Activated CD8-positive, alpha-beta memory T cell treated with anti-CD3 and anti-CD28 coated beads for 4 hours (primary cell): ENCODE measurements at places on chromosomes 6 and 20.

DNA sequence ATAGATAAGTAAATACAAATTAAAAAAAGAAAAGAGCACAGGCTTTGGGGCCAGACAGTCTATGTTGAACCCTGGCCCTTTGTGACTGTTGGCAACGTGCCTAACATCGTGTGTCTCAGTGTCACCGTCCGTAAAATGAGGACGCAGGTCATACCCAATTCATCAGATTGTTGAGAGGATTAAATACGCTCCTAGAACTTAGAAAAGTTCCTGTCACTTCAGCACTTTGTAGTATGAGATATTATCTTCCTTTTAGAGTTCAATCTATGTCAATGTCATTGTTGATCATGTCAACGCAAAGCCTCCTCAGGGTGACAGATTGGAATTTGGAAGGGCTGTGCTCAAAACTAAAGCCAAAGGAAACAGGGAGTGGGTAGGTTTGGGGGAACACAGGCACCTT, 21.7 kb downstream of the SERPINB1 start:
- DNase-seq = no peak

- DNase-seq = no peak
Measured at GRCh38 chr6:9659848-9660247, 755.0 kb downstream of the TFAP2A start.

DNA sequence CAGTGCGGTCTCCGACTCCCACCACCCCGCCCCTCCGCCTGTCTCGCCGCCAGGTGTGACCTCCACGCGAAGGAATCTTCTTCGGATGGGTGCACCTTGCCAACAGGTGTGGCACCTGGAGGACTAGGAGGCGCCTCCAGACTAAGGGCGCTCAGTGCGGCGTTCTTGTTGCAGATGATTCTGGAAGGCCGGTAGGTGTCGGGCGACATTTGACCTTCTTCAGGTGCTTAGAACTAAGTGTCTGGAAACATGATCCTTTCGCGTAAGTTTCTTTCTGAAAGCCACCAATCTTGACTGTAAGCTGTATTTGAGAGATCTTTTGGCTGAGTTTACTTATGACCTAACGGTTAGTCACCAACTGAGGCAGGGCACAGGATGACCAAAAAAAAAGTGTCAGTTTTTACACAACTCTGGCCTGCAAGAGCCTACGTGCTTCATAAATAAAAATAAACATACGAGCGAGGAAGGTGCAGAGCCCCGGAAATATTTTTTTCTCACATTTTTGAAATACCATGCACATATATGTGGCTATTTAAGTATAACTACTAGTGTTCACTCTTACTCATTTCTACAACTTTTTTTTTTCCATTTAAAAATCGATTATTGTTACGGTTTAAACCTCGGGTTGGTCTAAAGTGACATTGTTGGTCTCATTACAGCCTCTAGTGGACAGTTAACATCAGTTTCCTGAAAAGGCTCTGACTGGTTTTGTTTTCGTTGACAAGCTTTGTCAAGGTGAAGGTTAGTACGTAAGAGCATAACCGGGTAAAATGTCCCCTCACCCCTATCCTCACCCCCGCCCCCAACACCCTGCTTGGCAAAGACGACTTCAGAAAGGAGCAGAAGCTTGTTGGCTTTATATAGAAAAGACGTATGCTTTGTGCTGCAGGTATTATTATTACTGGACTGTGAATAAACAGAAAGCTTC, 1.6 kb upstream of the ATXN1 start:
- peak; percentile 27 for DNase-seq

DNA sequence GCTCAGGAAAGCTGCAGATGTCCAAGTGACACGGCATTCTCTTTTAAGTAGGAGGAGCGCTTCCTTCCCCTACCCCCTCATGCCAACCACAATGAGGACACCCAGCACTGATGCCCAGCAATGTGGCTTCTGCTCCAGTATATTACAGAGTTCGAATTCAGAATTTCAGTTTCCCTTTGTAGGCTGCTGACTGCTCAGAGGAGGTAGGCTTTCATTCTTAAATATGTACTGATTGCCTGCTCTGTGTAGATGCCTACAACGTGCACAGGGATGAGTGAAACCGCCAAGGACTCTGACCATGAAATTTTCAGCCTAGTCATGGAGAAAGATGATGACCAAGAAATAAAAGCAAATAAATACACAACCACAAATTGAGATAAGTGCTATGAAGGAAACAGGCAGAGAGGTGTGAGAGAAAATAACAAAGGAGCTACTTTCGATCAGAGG, 50.9 kb upstream of the TNFAIP3 start:
- no peak for DNase-seq

DNA sequence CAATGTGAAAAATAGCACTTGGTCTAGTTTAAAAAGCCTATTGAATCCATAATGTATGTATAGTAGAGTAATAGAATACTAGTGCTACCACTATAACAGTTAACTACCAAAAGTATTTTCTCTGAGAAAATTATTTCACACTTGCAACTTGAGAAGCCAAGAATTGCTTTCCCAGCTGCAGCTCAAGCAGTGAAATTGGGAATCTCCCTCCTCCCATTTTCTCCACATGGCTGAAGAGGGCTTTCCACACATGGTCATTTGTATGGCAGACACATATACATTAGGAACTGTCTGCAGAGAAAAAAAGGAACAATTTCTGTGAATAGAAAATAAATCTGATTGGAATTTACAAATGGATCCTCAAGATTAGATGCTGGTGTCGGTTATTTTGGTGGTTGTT, 34.5 kb downstream of the TOMM6 start:
- DNase-seq = no peak

DNA sequence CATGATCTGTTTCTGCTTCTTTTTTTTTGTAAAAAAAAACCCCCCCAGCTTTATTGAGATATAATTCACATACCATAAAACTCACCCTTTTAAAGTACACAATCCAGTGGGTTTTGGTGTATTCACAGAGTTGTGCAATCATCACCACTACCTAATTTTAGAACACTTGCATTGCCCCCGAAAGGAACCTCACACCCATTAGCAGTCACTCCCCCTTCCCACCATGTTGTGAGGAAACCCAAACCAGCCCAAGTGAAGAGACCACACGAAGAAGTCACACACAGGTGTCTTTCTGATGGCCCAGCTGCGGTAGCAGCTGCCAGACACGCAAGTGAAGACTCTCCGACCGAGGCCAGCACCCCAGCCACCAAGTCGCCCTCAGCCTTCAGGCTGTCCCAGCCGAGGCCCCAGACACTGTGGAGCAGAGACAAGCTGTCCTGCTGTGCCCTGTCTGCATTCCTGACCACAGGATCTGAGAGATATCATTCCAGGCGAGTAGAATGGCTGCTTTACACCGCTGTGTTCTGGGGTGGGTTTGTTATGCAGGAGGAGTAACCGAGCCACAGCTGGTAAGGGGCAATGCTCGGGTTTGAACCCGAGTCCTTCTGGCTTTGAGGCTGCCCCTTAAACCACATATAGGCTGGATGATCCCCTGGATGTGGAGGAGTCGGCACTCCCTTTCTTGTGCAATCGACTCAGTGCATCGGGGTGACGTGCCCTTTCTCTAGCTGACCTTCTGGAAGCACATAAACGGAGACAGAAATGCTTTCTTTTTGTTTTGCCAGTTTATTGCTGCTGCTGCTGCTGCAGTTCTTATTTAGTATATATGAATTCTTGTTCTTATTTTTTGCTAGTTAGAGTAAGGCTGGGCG, 59.1 kb upstream of the PTPN1 start:
- DNase-seq = no peak

GRCh38 chr6:143505537-143505936, 6.0 kb downstream of the FUCA2 start:
- no peak for DNase-seq

GRCh38 chr20:1720845-1721475, 63.4 kb upstream of the SIRPG start:
- DNase-seq = no peak

DNA sequence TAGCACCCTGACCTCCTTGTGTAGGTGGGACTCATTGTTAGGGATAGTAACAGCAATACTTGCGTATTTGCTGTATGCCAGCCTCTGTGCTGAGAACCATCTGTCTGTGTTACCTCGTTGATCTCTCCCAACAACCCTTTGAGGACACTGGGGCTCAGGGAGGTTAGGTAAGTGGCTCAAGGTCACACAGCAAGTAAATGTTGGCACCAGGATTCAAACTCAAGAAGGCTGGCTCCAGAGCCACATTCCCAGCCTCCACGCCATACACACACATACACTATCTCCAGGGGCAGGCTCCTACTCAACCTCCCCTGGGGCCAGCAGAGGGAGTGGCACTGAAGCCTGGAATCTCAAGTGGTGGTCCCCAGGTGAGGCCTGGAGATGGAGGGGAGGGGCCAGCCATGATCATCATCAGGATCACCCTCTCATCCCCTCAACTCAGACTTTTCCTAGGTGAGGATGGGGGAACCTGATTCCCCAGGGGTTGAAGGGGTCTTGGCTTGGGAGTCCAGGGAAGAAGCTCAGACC, 109.4 kb downstream of the DLGAP4 start:
- DNase-seq = no peak

GRCh38 chr6:79426625-79427278, 110.5 kb downstream of the LCA5 start:
- DNase-seq = no peak

DNA sequence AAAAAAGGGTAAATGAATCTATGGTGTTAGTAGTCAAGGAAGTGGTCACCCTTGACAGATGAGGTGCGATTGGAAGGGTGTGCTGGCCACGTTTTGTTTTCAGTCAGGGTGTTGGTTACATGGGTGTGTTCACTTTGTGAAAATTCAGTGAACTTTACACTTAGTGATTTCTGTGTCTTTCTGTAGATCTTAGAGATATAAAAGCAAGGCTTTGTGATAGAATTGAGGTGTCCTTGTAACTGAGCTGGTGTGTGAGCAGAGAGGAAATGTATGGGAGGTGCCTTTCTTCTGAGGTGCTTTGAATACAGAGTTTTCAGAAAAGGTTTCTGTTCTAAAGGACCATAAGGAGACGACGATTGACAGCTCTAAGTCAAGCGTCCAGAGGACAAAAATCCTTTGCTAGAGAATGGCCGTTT, 90.5 kb downstream of the SAMD3 start:
- DNase-seq = peak; percentile 19

DNA sequence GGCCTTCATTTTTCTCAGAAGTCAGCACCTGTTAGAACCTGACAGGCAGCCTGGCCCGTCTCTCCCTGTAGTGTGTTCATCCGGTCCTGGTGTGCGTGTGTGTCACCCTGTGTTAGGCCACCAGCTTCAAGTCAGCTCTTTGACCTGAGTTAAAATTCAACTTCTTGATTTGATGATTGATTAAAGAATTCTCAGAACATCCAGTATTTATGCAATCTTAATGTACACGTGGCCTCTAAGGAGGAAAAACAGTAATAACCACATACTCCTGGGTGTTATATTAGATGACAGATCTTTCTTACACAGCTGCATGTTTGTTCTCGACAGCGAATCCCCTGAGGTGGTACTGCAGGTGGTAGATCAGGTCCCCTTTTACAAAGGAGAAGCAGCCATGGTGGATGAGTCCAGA, 19.1 kb upstream of the TMEM217 start:
- no peak for DNase-seq

DNA sequence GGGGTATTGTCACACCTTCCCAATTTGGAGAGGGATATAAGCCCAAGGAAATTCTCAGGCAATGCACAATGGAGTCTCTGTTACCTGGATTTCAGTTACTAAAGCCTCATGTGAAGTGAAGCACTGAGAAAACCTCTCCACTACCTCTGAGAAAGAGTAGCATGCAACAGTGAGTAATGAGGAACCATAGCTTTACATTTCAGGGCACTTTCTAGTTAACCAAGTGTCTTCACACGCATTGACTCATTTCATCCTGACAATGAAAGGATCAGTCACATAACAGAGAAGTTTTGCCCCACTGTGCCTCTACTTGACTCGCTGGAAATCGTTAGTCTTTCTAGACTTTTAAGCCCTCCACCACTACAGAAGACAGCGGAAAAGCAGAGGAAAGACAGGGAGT, 86.2 kb upstream of the ARID1B start:
- DNase-seq = no peak

DNA sequence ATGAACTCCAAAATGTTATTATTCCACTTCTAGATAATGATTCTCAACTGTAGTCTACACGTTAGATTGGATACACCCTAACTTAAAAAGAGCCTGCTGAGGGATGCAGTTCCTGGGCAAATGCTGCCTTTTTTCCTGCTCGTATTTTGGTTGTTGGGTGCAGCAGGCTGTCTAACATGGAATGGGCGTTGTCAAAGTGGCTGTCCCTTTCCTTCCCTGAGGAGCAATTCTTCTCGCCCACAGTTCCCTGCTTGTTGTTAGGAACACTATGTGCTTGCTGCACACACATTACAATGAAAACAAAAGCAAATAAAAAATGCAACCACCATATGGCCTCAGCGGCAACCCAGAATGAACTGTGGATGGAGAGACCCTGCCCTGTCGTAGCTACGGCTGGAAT, 1.7 kb upstream of the ADGRF5 start:
- DNase-seq = no peak

DNA sequence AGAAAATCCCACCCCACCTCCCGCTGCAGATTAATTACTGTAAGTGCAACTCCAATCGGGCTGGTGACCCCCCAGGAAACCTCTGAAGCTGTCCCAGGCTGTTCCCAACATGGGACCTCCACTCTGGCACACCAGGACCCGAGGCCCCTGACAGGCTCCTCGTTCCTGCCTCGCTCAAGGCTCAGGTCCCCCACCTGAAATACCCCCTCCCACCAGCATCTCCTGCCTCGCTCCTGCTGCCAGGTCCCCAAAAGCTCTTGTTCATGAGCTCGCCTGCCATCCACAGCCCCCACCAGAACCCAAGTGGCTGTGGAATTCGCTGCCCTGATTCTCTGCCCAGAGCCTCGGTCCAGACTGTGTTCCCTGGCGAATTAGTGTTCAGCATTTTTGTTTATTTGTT, 26.1 kb downstream of the NPEPL1 start:
- DNase-seq = no peak

GRCh38 chr20:37315452-37316110, 26.1 kb downstream of the MANBAL start:
- no peak for DNase-seq

GRCh38 chr20:34150306-34151000, 38.4 kb upstream of the EIF2S2 start:
- DNase-seq = no peak

GRCh38 chr6:159726255-159726917, 920 bp upstream of the WTAP start:
- DNase-seq = peak; percentile 6

GRCh38 chr6:167238146-167238693, 52.9 kb upstream of the UNC93A start:
- DNase-seq = no peak

GRCh38 chr6:42916288-42916687, 435 bp downstream of the PTCRA start:
- no peak for DNase-seq

GRCh38 chr6:95228636-95229035, 348.7 kb upstream of the MANEA start:
- DNase-seq = no peak
